ENCODE measurements at places on chromosomes 6 and 20.
A peak's percentile ranks its signal among the peaks of the same experiment; 100 is the strongest.

DNA sequence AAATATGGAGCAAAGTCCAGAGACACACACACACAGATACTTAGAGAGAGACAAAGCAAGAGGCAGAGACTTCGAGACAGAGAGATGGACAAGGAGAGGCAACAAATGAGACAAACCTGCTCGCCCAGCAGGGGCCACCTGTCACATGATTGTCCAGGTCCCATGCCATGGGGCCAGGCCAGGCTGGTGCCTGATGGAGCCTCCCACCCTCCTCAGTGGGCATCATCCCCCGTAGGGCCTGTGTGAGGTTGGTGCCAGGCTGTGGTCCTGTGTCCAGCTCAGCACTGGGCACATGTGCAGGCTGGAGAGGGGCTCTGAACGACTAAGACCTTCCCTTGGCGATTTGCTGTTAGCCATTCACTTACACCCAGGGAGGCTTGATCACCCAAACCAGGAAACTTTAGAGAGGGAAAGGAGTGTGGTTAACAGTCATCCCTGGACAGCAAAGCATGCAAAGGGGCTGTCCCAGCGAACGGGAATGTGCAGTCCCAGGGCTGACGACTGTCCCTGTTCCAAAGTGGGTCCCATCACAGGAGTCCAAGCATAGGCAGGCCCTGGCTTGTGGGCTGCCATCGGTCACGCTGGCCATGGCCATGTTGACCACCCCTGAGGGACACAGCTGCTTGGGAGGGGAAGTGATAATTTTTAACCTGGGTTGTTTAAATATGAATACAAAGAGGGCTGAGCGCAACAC lies 38.4 kb upstream of the PHACTR3 start:
- no peak for DNase-seq

- no peak for DNase-seq
Measured at GRCh38 chr20:53763707-53764414, 170.2 kb upstream of the ZNF217 start.

DNA sequence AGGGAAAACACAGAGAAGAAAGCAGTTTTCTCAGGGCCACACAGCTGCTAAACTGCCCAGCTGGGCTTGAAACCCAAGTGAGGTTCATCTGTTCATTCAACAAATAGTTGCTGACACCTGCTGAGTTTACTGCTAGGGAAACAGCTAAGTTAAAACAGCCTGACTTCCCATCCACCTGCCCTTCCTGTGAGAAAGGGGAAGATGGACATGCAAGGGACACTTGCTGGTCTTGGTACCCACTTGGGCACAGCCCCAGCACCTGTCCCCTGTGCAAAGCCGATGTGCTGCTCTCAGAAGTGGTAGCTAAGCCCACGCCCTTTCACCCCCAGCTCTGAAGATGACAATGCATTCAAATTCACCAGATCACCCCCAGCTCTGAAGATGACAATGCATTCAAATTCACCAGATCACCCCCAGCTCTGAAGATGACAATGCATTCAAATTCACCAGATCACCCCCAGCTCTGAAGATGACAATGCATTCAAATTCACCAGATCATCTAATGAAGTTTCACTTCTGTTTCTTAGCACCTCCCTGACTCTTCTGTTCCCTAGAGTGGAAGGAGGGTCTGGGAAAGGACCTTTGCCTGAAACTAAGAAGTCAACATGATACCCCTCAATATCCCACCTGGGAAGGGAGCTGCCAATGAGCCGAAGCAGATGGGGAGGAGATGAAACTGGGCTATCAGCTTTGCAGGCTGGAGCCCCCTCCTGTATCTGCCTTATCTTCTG lies 46.0 kb upstream of the TOP1 start:
- no peak for DNase-seq

DNA sequence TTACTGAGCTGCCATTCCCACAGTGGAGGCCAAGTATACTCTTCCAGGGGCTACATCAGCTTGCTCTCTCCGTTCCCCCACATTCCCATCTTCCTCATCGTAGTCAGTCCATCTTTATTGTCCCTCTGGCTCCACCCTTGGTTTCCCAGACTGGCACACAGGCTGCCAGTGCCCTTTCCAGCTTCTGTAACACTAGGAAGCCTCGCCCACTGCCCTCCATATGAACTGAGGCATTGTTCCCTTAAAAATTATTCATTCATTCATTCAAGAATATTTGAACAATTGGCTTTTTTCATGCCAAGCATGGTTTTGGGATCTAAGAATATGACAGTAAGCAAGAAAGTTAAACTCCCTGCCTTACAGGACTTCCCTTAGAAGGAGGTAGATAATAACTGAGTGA lies 14.3 kb downstream of the ROS1 start:
- no peak for DNase-seq

GRCh38 chr6:39568896-39569295 lies 156.3 kb downstream of the KIF6 start:
- DNase-seq = no peak

DNA sequence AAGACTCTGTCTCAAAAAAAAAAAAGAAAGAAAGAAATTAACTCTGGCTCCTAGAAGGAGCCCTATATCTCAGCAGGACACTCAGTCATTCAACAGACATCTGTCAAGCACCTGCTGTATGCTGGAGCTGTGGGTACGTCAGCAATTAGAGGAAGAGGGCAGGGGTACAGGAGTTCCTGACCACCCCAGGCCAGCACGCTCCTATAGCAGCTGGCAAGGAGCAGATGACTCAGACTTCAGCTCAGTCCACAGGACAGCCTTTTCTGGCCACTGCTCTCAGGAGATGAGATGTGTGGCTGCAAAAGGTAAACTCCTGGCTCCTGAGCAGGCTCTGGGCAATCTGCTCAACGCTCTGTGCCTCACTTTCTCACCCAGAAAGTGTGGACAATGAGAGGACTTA lies 1.7 kb upstream of the RTEL1 start:
- no peak for DNase-seq

- no peak for DNase-seq
Measured at GRCh38 chr6:52364480-52365166, 2.7 kb downstream of the PAQR8 start.

GRCh38 chr6:44828780-44829179 lies 441.3 kb downstream of the CDC5L start:
- no peak for DNase-seq

- no peak for DNase-seq
Measured at GRCh38 chr6:37695857-37696219, 1.8 kb downstream of the MDGA1 start.

DNA sequence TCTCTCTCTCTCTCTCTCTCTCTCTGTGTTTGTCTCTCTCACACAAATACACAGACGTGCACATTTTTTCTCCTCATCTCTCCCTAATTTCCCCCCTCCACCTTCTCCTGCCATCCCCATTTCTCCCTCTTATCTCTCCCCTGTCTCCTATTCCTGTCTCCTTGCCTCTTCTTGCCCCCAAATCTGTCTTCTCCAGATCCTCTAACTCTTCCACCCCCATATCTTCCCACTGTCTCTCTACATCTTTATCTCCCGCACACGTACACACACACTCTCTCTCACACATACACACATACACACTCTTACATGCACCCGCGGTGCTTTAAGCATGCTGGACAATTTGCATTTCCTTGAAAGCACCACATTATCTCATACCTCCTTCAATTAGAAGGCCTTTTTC lies 15.9 kb downstream of the KIZ start:
- no peak for DNase-seq

DNA sequence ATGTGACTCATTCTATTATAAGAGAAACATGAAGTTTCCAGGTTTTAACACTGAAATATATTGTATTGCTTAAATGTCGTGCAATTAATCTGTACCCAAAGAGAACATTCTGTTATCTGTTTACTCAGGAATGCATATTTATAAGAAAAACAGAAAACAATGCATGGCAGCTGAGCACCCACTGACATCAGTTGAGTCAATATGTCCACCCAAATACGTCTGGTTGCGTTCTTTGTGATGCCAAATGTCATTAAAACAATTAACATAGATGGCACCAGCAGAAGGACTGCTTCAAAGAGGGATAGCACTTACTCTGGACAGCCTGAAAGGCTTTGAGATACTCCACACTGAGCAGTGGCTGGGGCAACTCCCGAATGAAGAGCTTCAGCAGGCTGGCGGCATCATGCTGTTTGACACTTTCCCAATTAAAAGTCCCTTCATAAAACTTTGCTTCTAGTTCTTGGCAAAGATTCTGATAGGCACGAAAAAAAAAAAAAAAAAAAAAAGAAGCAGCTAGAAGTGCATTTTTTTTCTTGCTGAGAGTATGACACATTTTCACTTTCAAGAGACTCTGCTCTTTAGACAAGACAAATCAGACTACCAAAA lies 102.3 kb downstream of the ARHGAP18 start:
- DNase-seq = no peak

DNA sequence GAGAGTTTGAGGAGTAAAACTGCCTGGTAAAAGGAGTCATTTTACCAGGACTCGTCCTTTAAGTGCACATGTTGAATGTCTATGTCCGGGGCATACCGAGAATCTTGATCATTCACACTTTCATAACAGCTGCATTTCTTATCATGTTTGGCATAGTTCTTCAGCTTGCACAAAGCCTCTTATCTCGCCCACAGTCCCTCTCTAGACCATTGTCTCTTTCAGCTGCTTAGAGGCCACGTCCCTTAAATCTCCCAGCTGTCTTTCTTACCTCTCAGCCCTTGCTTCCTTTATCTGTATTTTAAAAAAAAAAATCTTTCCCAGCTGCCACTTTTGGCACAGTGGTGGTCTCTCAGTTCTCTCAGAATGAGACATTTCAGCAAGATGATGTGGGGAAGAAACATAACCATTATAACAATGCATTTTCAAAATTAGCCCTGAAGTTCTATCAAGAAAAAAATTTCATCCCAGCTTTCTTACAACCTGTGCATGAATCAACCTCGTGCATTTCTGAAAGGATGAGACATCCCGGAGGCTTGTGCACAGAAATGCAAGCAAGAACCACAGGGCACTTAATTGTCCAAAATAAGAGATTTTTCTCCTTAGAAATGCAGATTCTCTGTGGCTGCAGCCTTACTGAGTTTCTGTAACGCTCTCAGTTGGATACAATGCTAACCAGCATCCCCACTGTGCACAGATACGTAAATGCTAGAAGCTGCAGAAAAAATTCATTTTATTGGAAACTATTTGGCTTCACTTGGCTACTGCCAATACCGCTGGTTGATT lies 24.2 kb downstream of the RBM24 start:
- DNase-seq = no peak

GRCh38 chr6:155436981-155437749 lies 18.5 kb downstream of the NOX3 start:
- DNase-seq = no peak

GRCh38 chr20:54469952-54470351 lies 5.4 kb upstream of the DOK5 start:
- DNase-seq = no peak

DNA sequence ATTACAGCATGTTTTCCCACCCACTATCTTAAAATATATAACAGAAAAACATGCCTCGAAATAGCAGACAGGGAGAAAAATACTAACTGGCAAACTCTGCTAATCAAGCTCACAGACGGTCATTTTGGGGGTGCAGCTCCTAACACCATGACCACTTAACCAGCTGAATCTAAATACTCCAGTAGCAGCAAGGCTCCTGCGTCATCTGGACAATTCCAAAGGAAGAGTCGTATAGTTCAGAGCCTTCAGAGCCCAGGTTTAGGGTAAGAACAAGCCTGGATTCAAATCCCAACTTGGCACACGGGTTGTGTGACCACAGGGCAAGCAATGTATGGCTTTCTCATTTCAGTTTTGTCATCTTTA lies 81.3 kb upstream of the COL21A1 start:
- no peak for DNase-seq

DNA sequence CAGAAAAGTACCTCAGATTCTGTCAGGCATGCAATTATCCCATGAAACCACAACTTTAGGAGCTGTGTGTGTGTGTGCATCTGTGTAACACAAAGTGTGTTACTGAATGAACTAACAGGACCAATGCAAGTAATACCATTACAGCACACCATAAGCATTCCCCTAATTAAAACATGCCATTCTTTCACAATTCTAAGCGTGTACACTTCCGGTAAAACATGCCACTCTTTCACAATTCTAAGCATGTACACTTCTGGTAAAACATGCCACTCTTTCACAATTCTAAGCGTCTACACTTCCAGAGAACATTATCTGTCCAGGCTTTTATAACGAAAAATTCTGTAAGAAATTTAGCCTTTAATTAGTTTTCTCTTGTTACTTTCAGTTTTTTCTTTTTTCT lies 238.2 kb downstream of the GMDS start:
- DNase-seq = no peak

DNA sequence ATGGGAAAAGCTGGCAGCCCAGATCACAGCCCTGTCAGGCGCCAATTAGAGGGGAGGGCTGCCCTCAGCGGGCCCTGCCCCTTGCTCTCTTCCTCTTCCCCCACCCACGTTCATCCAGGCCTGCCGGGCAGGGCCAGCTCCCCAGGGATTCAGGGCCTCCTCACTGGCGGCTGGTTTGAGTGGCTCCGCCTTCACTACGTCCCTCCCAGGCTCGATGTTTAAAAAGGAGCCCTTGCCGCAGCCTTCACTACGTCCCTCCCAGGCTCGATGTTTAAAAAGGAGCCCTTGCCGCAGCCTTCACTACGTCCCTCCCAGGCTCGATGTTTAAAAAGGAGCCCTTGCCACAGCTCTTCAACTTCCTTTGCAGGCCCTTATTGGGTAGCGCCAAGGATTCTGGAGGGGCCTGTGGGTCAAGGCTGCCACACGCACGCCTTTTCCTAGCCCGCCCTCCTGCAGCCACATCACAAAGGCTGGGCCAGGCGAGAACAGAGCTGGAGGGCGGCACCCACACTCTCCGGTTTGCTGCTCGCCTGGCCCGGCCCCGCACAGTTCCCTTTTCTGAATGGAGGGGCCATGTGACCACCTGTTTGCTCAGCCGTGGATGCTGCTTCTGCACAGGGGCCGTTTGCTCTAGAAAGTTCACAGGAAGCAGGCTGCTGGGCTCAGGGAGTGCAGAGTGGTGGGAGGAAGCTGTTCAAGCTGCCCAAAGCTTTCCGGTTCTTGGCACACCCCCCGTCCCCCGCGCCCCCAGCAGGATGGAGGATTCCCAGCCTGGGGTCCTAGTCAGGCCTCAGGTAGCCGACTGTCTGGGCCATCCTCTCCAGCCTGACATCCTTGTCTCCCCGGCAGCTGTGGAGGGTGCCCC lies 1.6 kb downstream of the SLC17A9 start:
- DNase-seq = peak; percentile 39

GRCh38 chr6:3026791-3027626 lies 27.3 kb downstream of the NQO2 start:
- DNase-seq = no peak

GRCh38 chr6:63451238-63451637 lies 121.0 kb upstream of the LOC128125822 start:
- no peak for DNase-seq

DNA sequence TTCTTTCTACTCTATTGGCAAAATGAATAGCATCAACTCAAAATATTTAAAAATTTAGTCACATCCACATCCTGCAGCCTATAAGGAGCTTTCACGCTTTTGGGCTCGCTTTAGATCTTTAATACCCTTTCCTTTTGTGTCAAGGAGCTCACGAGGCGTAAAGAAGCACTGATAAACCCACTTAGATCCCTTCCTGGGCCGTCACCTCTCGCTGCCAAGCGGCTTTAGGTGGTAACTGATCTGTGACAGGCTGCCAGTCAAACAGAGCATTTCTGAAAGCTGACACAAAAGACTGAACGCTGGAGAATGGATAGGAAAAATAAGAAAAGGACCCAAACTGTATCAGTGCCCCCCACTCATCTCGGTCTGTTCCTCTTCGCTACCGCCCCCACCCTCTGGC lies 385.7 kb upstream of the MMS22L start:
- no peak for DNase-seq

GRCh38 chr6:46964716-46965519 lies 43.2 kb upstream of the ADGRF5 start:
- DNase-seq = no peak

- DNase-seq = no peak
Measured at GRCh38 chr6:2596222-2596621, 154.5 kb downstream of the MYLK4 start.

GRCh38 chr6:27544612-27545260 lies 71.8 kb upstream of the ZNF184 start:
- DNase-seq = no peak

Measured in stimulated activated CD8-positive, alpha-beta memory T cell treated with anti-CD3 and anti-CD28 coated beads, Interleukin-4, amount 100 ng/mL, for 1 hour (primary cell).